ENCODE measurements at places on chromosomes 3 and 15.

GRCh38 chr3:112007633-112008032 is 8.9 kb downstream of the TAGLN3 start:
- no peak for DNase-seq

DNA sequence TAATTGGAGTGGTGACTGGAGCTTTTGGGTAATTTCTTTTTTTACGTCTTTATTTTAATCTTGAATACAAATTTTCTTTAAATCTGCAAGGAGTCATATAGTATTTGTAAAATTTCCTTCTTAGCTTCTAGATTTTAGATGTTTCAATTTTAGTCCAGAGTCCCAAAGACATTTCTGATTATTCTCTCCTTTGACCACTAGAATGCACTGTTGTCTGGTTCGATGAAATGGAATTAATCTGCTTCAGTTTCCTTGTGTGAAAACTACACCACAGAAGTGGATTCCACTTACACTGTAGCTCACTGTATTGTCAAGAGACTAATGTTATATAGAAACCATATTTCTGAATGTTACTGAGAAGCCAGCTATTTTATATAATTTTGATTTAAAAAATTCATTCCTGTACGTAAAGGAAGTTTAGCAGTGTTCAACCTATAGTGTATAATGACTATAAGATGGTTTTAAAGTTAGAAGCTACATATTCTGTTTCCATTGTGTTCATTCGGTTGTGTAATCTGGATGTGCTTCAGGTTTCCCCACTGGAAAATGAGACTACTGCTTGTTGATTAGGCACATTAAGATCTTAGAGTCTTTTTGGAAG is 6.1 kb downstream of the GRAMD1C start:
- DNase-seq = no peak

GRCh38 chr15:96629511-96629910 is 299.0 kb downstream of the NR2F2 start:
- DNase-seq = no peak

DNA sequence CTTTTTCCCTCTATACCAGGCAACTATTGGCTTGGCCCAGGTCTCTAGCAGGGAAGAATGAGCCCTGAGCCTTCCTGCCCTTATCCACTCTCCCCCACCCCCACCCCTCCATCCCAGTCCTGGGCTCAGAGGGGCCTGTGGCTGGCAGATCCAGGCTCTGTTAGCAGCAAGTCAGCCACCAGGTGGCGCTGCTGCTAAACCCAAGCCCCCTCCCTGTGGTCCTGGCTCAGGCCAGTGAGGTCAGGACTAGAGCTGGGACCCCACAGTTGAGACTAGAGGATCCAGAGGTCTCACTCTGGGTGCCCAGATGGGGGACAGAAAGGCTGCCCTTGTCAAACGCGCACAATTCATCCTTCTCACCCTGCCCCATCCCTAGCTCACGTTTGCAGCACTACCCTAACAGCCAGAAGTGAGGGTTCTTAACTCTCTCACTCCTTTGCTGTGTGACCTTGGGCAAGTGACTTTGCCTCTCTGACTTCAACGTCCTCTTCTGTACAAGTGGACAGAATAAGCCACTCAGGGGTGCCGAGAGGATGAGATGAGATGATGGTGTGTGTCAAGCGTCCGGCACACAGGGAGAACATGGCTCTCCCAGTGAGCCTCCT is 46.8 kb upstream of the SLC6A1 start:
- DNase-seq = no peak

- no peak for DNase-seq
Observed at GRCh38 chr3:111414531-111414930, 127.5 kb upstream of the CD96 start.
